ENCODE measurements at places on chromosomes 13 and 19.

GRCh38 chr13:106534639-106535551, 567 bp downstream of the EFNB2 start:
- peak; percentile 21 for DNase-seq

DNA sequence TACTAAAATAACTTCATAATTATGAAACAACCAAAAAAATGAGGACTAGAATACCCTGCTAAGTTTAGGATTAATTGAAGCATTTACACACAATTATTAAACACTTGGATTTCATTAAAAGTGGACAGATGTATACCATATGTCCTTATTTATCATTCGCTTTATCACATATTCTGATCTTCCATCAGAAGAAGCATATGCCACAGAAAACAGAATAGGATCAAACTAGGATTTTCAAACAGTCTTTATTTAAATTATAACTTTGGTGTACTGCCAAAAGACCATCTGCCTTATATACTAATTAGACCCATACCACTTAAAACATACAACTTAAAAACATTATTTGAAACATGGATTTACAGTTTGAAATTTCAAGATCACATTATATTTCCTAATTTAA, 727.1 kb upstream of the KLHL1 start:
- DNase-seq = no peak

- DNase-seq = no peak
Measured at GRCh38 chr13:98285852-98286594, 109.0 kb upstream of the RNF113B start.

DNA sequence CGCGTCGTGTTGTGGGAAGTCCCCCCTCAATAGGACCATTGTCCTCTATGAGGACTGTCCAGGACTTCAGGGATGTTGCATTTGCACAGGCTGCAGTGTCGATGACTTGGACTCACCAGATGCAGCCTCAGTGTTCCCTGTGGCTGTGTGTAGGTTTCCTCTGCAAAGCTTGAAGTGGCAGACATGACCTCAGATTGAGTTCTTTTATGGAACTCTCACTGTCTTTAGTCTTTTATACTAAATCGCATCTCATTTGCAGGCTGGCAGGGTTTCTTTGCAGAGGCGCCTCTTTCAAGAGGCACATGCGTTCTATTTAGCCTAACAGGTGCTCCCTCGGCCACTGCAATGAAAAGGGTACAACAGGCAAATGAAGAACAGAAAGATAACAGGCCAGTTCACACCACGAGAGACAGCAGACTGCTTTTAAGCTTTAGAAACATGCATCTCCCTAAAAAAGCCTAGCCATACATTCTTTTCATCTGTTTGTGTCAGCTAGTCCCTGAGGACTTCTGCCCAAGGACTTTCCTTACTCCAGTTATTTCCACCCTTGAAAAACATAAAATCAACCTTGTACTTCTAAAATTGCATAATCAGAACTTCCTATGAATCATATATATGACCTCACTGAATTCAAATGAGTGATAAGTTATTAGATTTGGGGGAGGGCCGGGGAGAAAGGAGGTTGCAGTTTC, 118.4 kb downstream of the RAB20 start:
- no peak for DNase-seq

DNA sequence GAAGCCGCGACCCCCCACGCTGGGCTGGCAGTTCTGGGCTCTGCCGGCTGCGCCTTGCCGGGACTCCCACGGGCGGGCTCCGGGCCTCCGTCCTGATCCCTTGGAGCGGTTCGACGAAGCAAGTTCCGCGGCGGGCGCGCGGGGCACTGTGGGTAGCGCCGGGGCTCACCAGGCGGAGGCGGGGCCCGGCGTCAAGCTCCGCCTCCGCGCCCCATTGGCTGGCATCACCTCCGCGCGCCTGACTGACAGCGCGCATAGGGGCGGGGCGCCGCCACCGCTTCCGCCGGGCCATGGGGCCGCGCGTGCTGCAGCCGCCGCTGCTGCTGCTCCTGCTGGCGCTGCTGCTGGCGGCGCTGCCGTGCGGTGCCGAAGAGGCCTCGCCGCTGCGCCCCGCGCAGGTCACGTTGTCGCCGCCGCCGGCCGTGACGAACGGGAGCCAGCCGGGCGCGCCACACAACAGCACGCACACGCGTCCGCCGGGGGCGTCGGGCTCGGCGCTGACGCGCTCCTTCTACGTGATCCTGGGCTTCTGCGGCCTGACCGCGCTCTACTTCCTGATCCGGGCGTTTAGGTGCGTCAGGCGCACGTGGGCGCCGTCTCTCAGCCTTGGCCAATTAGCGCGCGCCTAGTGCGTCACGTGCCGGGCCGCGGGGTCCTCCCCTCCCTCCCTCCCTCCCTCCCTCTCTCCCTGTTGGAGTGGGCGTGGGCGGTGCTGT, at the start of gene FAM174C:
FAM174C (plus strand) TSS at position 271 of the 716 bp plus-strand sequence; CDS start at position 291, 20 bp downstream.
- DNase-seq = peak; percentile 97
